ENCODE measurements at places on chromosomes 4 and X. TPM values are rescaled to one million over a fixed set of nuclear protein-coding genes. Genes with fewer than 3 reads are reported as not detected.

AMTN gene
- total RNA-seq, result not detected

MAGEC3 gene
- total RNA-seq, result not detected

SPATA18 gene
- 0.07 TPM for total RNA-seq

INTS6L gene
- 30.6 TPM for total RNA-seq
